DMS153 (cell line): ENCODE measurements at places on chromosomes 7 and 10.

GRCh38 chr7:3200504-3200903 lies 100.5 kb upstream of the SDK1 start:
- DNase-seq, result no peak

- no peak for DNase-seq
Observed at GRCh38 chr10:102702742-102703141, 11.5 kb downstream of the ARL3 start.

DNA sequence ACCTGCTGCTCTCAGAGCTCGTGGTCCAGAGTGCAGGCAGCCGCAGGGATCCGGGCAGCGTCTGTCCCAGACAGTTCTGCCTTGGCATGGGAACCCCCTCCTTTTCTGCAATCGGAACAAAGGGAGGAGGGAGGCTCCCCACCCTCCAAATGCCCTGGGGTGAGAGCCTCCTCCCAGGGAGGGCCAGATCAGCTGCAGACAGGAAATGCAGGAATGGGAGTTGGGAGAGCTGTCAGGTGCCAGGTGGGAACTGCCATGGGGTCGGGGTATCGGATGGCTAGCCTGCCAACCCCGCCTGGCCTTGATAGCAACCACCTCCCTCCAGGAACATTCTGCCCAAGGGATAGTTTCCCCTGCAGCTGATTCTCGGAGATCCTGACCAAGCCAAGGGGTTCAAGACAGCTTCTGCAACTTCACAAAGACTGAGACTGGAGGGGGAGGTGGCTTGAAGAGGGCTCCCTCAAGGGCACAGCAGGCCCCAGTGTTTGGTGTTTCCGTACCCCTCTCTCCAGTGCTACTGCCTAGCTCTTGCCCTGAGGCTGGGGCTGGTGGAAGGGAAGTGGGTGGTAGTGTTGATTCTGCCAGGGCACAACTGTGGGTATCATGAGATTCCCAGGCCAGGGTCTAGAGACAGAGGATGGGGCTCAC lies at the start of gene CALML5:
Gene CALML5 (minus strand): TSS at position 78 of the 648 bp plus-strand sequence. CDS start 132 bp downstream, outside the sequence.
- DNase-seq, result no peak

DNA sequence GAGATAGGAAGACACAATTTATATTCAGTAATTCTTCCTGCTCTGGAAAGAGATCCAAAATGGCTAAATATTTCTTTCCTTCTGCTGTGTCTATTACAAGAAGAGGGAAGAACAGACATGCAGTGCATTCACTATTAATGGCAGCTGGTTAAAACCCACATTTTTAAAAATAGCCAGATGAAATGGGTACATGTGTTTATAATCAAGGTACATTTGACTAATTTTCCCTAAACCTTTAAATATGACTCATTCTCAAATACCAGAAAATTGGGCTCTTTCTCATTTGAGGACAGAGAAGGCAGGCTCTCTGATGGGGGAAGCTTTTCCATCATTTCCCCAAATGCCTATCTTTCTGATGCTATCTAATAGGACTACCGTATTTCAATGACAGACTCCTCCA lies 215.7 kb upstream of the HABP2 start:
- no peak for DNase-seq

DNA sequence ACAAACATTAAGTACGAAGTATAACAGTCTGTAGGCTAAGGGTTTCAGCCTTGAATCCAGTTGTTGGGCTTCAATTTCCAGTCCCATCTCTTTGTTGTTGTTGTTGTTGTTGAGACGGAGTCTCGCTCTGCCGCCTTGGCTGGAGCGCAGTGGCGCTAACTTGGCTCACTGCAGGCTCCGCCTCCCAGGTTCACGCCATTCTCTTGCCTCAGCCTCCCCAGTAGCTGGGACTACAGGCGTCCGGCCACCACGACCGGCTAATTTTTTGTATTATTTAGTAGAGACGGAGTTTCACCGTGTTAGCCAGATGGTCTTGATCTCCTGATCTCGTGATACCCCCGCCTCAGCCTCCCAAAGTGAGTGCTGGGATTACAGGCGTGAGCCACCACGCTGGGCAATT lies 464.9 kb downstream of the ANKRD7 start:
- DNase-seq, result no peak

DNA sequence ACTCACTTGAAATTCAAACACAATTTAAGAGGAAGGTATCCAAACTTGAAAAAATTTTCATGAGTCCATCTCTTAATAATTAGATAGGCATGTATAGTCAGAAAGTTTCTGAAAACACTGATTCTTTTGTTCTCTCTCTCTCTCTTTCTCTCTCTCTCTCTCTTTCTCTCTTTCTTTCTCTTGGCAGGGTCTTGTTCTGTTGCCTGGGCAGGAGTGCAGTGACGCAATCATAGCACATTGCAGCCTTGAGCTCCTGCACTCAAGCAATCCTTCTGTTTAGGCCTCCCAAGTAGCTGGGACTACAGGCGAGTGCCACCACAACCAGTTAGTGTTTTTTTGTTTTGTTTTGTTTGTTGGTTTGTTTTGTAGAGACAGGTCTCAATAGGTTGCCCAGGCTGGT lies 59.3 kb downstream of the PRTFDC1 start:
- DNase-seq, result no peak

DNA sequence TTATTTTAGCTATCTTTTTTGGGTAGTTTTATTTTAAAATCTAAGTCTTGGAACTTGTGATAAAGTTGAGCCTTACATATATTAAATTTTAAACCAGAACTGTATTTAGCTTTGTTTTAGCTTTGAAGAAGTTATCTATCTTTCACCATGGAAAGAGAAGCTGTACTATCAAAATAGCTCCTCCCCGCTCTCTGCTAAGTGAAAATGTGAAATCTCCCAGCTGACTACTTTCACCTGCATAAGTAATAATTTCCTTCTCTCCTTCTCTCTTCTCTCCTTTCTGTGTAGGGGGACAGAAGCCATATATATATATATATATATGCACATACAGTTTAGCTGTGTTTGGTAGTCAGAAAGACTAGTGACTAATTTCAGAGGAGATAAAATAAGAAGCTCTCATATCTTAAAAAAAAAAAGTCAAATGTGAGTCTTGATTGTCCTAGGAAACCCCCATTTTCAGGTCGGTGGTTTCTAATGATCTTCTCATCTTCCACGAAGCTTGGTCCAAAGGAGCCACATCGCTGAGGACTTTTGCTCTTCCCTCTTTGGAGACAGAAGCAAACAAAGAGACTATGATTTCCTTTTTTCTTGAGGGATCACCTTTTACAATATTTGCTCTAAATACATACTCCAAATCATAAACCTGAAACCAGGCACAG lies 30.6 kb upstream of the GDI2 start:
- no peak for DNase-seq

DNA sequence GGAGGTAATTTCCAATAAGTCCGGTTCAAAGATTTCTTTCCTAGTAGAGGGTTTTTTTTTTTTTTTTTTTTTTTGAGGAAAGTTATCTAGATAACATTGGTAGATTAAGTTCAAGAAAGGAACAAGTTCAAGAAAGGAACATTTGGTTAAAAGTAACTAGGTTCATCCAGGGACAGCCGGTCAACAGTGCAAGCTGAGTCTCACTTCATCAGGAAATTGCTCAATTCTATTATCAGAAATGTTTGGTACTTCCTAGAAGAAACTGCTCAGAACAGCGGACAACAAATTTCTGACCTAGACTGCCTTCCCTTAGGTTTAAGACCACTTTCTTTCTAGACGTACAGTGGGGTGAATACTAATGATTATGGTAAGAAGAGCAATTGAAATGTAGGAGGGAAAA lies 3.7 kb upstream of the IL2RA start:
- DNase-seq, result no peak

DNA sequence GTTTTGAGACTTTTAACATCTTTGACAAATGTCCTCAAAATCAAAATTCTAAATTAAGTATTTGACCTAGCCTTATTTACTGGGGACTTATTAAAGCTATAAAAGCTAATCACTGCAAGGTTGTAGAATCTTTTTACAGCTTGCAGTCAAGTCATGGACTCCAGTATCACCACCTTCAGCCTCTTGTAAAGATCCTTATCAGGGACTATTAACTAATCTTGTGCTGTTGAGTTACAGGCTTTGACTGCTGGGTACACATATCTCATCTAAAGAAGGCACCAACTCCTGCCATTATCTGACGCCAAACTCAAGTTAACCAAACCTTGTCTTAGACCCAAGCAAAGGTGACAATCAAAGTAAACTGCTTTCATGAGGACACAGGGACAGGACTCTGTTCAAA lies 621.0 kb upstream of the IGFBP3 start:
- no peak for DNase-seq

DNA sequence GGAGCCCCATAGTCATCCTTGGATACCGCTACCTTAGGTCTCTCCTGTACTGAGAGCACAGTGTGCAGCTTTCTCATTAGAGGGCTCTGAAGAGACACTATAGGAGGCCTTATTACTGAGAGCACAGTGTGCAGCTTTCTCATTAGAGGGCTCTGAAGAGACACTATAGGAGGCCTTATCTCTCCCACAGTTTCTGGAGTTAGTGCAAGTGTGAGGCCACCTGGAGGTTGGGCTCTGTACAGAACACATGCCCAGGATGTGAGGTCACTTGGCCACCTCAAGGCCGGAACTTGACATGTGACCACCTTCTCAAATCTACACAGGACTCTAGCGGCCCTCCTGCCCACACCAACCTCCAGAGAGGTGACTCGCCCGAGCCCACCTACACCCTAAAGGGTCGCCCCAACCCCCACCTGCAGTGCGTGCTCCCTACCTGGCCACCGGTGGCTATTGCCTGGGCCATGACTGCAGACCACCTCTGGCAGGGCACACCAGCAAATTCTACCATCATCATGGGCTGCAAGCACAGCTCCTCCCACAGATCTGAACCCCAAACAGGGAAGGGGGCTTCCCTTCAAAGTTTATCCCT lies 24.6 kb downstream of the FRMPD2 start:
- no peak for DNase-seq

GRCh38 chr7:27756298-27756697 lies 16.3 kb downstream of the TAX1BP1 start:
- no peak for DNase-seq

GRCh38 chr7:73438547-73439409 lies 5.2 kb downstream of the FZD9 start:
- no peak for DNase-seq

- DNase-seq, result no peak
Observed at GRCh38 chr7:45625714-45626440, 51.7 kb downstream of the ADCY1 start.

DNA sequence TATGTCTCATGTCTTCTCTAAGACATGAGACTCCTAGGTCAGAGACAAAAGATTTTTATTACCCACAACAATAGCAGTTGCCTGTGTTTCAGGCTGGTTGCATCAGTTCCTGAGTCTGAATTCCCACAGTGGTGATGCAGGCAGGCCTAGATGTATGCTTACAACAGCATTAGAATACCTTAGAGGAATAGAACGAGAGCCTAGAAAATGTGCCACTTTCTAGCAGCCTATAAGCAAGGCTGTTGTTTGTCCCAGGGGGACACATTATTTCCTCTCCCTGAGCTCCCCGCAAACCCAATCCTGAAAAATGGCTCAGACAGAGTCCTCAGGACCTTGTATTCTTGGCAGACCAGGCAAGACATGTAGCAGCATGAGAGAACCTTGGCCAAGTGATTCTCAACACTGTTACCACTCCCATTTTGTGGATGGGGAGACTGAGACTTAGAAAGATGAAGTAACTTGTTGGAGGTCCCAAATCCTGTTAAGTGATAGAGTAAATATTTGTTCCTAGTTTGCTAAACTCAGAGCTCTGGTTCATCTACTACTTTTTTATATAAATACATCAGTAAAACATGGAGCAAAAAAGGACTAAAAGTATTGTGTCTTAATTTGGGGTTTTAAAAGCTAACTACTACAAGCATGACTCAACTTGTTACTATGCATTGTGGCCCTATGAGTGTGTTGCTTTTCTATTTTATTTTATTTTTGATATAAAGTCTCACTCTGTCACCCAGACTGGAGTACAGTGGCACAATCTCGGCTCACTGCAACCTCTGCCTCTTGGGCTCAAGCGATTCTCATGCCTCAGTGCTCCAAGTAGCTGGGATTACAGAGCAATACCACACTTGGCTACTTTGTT lies 14.2 kb downstream of the VTI1A start:
- DNase-seq, result no peak

- DNase-seq, result no peak
Observed at GRCh38 chr7:105768898-105769507, 107.4 kb downstream of the ATXN7L1 start.

DNA sequence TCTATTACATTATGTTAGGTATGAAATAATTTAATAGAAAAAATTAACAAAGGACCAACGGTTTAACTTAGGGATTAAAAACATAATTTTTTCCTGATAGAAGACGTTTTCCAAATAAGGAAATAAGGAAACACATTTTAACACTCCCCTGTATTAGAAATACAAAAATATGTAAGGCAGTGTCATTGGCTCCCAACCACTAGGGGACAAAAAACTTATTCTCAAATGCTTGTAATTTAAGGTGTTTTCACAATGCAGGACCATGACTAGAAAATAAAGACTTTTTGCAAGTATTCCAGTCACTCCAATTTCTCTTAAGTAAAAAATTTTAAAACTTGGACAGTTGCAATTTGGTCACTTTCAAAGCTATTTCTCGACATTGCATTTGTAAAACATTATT lies 98.8 kb upstream of the ODAD2 start:
- no peak for DNase-seq
